ENCODE measurements at places on chromosomes 5 and 9.

DNA sequence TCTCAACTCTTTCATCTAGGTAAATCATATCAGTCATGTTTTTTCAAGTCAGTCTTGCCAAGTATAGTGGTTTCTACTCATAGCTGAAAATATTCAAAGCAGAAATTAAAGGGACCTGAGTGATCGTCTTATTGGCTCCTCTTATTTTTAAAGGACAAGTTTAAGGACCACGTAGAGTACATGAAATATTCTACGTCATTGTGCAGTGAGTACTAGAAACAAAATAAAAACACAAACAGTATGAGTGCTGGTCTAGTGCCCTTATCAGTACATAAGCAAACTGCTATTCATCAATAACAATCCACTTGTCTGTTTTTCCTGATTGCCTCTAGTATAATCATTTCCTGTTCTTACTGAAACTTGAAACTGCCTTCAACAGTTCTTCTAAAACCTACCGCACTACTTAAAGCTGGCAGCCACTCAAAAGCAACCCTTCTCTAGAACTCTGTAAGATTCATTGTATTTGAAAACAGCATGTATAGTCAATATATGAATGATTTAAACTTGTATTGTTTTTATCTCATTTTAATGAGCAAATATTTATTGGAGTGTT lies 853.7 kb downstream of the TAF11L14 start:
- no peak for DNase-seq

DNA sequence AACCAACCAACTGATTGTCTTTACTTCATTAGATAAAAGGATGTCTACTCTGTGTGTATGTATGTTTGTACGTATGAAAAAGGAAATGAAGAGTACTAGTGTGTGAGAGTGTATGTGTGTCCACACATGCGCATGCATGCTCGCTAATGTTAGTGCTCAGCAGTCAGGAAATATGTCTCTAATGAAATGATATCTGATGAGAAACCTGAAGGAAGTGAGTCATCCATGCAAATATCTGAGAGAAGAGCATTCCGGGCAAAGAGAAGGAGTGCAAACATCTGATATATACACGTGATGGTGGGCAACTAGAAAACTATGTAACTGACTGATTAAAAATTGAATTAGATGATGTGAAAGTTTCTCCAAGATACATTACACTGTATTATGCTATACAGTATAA lies 29.6 kb upstream of the UGCG start:
- DNase-seq: peak; percentile 70

DNA sequence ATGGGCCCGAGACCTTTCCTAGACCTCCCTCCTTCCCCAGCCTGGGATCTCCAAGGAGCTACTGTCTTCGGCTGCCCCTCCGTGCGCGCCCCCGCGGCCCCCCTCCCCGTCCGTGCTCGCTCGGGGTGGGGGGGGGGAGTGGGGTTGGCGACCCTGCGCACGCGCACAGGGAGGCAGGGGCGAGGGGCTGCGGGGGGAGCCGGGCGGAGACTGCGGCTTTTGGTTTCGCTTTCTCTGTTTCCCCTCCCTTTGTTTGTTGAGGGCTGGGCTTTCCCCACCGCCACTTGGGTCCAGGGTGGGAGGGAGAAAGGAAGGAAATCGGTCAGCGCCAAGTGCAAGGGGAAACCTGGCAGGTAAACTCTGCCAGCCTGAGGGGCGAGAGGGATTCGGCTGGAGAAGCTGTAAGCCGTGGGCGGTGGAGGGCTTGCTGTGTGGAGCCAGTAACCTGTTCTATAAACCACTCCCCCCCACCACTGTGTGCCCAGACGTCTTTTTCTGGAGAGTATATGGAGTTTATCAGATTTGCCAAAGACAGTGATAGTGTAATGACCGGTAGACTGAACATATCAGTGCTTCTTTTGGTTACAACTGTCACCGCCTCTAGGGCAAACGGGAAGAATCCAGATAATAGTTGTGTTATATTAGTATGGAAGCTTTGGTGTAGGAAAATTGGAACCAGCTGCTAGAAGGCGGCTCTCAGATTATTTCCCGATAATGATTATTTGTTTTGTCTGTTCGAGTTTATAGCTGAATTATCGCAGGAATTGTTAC lies 684 bp downstream of the DNAJA1 start:
- DNase-seq: peak; percentile 79

DNA sequence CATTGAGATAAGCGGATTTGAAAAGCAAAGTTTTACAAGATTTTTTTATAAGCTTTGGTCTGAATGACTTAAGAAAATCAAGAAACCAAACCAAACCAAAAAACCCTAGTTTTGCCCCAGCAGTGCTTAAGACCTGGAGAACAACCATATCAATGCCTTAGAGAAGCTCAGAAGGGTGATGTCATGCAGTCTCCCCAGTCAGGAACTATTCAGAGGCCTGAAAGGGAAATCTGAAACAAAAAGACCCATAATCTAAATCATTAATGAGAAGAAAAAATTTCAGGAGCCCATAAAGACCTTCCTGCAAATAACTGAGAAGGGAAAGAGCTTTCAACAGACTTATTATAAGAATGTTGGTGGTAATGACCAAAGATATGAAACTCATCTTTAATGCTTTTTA lies 280.1 kb downstream of the MARCHF11 start:
- DNase-seq: no peak

DNA sequence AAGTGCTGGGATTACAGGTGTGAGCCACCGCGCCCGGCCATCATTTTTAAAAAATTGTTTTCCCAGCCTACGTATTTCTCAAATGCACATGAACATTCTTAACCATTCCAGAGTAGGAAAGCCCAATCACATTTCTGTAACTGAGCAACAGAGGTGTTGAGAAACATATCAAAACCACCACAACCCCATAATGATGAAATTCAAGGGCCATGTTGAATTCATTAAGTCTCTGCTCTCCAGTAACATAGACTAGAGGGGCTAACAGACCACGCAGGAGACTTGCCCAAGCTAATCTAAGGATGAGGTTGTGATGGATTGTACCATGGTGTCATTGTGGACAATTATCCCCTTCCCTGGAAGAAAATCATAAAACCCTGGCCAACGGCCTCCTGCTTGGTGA lies 52.9 kb downstream of the MYO10 start:
- no peak for DNase-seq

- no peak for DNase-seq
Measured at GRCh38 chr5:78424665-78425064, 64.2 kb downstream of the SCAMP1 start.

DNA sequence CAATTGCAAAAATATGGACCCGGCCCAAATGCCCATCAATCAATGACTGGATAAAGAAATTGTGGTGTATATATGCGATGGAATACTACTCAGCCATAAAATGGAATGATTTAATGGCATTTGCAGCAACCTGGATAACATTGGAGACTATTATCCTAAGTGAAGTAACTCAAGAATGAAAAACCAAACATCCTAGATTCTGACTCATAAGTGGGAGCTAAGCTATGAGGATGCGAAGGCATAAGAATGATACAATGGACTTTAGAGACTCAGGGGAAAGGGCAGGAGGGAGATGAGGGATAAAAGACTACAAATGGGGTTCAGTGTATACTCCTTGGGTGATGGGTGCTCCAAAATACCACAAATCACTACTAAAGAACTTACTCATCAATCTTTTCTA lies 247.6 kb upstream of the FBXL7 start:
- DNase-seq: no peak

GRCh38 chr9:99921875-99922710 lies 15.6 kb downstream of the STX17 start:
- no peak for DNase-seq

DNA sequence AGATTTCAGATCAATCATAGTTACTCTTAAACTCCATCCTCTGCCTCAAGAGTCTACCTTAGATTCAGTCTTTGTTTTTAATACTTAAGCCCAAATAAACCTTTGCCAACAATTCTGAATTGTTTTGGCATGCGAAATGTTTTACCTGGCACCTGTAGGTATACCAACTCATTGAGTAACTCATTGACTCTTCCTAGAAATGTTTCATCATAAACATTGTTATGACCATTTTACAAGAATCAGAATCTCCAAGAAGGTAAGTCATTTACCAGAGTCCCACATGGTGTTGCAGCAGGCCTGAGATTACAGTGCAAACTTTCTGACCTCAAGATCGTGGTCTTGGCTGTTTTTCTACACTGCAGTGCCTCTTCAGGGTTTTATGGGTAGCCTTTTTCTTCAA lies 750.4 kb downstream of the BRINP1 start:
- no peak for DNase-seq

GRCh38 chr5:177600508-177601018 lies 631 bp downstream of the B4GALT7 start:
- peak; percentile 40 for DNase-seq

- no peak for DNase-seq
Measured at GRCh38 chr5:16413166-16413860, 52.3 kb downstream of the ZNF622 start.

DNA sequence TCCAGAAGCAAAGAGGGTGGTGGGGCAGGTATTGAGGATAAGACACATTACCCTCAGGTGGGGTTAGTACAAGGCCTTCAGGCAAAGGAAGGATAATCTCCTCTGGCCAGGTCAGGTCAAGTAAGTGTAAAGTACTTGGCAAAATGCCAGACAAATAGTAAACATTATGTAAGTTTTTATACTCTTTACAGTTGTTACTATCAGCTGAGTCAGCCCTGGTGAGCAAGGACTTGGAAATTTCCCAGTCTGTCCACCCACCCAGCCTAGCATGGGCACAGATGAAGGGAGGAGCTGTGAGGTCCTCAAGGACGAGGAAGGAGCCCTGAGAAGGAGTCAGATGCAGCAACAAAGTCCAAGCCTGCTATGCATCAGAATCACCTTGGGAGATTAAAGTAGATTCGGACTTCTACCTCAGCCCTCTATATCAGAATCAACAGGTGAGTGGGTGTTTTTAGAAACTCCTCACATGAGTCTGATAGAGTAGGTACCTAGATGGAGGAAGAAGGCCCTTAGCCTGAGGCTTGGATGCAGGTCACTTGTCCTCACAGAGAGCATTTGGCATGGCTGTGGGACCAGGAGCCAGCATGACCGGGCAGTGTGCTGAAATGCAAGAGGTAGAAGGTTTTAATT lies 50.2 kb upstream of the BARX1 start:
- no peak for DNase-seq

GRCh38 chr9:102569436-102569835 lies 425.7 kb upstream of the CYLC2 start:
- DNase-seq: no peak

DNA sequence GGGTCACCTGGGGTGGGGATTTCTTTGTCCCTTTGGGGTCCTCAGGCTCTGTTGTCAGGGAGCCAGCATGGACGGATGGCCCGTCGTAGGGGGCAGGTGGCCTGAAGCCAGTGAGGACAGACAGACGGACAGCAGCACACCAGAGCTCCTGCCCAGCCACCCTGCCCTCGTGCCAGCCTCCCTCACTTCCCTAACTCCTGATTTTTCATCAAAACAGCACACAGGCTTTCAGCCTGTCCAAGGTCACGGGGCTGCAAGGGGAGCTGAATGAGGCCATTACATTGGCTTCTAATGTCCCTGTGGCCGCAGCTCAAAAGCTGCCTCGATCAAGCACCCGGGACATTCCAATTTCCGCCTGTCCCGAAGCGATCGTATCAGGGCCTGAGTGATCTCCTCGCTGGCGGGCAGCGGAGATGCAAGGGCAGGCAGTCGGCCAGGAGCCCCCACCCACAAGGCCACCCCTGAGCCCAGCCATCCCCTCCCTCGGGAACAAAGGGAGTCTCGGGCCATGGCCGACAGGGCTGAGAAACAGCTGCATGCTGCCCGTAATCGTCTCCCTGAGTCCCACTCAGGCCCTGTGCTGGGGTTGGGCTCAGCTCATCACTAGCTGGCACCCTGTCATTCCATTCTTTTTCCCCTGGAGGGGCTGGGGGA lies 50.5 kb upstream of the RNU6ATAC start:
- no peak for DNase-seq
